ENCODE measurements at places on chromosomes 2 and 18.

GRCh38 chr2:88697370-88698026 lies 6.0 kb downstream of the RPIA start:
- no peak for DNase-seq

GRCh38 chr2:143679617-143680016 lies 550.4 kb downstream of the ARHGAP15 start:
- DNase-seq = no peak

DNA sequence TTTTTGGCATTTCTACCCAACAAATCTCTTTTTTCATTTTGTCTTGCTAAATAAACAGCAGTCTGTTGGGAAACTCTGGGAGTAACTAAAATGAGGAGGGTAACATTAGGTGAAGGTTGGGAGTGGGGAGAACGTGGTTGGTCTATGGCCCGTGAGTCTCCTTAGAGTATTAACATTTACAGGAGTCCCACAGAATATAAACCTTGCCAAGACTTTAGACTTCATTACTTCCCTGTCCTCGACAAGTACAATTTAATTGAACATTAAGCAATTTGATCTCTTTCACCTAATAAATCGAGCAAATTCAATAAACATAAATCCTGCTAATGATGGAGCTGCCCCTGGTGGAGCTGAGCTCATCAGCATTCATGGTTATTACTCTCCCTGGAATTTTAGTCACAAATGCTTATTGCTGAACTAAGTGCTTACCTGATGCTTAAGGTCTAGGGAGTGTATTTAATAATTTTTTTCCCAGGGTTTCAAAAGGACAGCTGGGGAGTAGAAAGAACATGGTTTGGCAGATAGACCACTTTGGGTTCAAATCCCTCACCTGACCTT lies 95.1 kb upstream of the RASGRP3 start:
- DNase-seq = no peak

GRCh38 chr2:28972778-28973335 lies 8.2 kb upstream of the TOGARAM2 start:
- DNase-seq = no peak

GRCh38 chr2:105604938-105605337 lies 139.8 kb upstream of the NCK2 start:
- no peak for DNase-seq

Measured in activated T-cell treated with anti-CD3 and anti-CD28 coated beads for 48 hours (primary cell).